ENCODE measurements at places on chromosomes 7 and 10.
A peak's percentile ranks its signal among the peaks of the same experiment; 100 is the strongest.

DNA sequence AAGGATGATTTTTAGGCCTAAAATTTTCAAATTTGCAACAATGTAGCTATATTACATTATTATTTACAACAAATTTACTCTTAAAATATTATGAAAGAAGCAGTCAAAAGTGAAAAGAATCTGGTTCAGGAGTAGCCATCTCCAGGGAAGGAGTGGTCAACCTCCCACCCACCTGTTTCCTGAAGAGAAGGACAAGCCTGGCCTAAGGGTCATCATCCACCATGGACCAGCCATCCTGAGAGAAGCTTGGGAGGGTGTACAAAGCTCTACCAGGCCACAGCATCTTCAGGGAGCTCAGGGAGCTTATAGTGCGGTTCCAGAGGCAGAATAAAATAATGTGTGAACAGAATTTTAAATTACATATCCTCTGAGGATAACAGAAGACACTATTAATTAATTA is 38.1 kb downstream of the COL1A2 start:
- DNase-seq = no peak

- no peak for DNase-seq
Measured at GRCh38 chr10:108902619-108903285, 1020.6 kb downstream of the XPNPEP1 start.

DNA sequence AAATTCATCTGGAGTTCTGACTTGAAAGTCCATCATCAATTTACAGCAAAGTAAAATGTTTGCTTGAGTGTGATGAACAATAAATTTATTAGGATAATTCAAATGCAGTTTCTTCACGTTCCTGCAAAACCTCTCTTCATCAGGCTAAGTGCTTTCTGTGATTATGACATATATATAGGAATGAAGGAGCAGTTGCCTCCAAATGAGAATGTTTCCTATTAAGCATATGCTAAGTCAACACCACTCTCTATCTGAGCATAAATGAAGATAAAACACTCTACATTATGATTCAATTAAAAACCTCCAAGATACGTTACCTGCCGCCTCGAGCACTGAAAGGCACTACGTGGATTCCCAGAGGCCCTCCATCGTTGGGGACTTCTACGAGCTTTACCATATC is 416.1 kb downstream of the PARD3 start:
- no peak for DNase-seq

DNA sequence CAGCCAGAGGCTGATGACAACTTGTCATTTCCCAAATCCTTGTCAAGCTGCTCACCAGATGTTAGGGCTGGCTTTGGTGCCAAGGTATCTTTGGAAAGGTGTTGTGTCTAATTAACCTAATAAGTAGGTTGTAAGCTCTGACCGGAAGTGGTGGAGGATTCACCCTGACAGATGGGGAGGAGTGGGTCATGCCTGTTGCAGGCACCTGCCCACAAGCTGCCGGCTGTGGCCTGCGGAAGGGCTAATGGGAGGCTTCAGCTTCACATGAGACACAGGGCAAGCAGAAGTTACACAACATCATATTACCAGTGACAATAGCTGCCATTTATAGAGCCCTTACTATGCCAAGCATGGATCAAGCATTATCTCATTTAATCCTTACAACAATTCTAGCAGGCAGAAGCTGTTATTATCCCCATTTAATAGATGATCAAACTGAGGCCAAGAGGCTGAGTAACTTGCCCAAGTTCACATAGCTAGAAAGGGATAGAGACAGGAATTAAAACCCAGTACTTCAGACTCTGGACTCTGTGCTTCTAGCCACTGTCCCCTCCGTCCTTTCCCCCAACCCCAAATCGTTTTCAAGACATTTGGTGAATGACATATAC is 63.1 kb upstream of the DUSP5 start:
- DNase-seq = no peak

GRCh38 chr10:114310346-114310745 is 71.3 kb downstream of the VWA2 start:
- DNase-seq = no peak

- DNase-seq = no peak
Measured at GRCh38 chr10:133154996-133155778, 4.8 kb upstream of the KNDC1 start.

DNA sequence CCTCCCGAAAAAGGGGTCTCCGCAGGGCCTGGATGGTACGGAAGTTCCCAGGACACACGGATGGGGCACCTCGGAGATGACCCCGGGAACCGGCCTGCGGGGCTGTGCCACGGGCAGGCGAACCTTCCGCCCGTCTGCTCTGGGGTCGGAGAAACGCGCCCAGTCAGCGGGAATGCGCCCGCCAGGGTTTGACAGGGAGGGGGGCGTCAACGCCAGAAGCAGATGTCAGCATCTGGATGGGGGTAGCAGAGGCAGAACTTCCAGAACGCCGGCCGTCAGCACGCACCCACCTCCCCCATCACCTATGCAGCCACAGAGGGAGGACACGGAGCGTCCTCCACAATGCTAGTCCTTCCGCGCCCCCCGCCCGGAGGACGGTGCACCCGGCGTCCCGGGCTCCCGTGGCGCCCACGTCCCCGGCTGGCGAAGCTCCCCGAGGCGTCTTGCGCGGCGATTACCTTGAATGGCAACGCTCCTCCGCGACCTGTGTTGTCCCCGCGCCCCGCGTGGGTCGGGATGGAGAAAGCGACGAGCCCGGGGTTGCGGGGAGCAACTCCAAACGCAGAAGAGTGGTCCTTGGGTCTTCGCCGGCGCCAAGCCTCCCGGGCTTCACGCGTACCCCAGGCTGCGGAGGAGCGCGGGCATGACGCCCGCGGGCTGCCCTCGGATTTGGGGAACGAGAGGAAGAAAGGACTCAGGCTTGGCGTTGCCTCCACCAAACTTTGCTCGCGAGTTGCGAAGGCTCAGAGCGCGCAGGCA is 561 bp downstream of the FGFR2 start:
- no peak for DNase-seq

DNA sequence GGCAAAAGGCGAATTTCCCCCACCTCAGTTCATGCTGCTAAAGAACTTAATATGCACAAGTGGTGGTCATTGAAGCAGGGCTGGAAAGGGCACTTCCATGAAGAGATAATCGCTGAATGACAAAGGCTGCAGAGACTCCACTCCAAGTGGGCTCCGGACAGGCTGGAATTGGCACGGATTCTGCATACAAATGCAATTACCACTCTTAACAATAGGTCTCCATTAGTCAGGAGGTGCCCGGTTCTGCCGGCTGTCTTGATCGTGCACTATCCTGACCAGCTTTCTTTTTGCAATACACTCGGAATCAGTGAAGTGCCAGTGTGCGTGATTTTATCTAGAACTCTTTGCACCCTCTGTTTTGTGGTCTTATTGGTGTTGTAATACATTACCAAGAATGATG is 49.7 kb downstream of the INSYN2A start:
- no peak for DNase-seq

DNA sequence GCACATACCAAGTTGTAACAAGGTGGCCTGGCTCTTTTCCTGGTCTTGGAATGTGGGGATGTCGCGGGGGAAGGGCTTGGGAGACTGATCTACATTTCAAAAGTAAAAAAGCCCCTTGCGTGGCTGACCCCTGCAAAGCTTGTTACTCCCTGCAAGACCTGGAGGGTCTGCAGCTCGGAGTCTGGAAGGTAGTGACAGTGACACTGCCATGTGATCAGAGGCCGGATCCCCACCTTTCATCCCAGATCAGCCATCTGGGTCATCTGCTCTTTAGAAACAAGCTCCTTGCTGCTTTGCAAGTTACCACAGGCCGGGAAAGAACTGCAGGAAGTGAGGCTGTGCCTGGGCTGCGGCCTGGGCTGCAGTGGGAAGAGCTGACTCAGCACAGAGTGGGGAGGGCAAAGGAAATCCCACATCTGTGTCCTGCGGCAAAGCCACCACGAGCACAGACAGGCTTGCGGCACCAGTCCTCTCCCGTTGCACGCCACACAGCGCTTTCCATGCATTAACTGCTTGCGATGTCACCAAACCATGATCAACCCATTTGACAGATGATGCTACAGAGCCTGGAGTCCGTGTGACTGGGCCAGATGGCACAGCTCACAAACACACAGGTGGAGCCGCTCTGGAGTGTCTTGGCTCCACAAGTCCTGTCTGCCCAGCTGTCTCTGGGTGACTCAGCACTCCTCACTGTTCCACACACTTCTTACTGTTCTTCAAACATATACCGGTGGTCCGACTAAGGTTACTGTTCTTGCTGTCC is 97.7 kb downstream of the SH3PXD2A start:
- peak; percentile 63 for DNase-seq

GRCh38 chr7:22759721-22760120 is 32.7 kb downstream of the IL6 start:
- no peak for DNase-seq

GRCh38 chr7:98301693-98302470 is 20.4 kb downstream of the BRI3 start:
- no peak for DNase-seq

DNA sequence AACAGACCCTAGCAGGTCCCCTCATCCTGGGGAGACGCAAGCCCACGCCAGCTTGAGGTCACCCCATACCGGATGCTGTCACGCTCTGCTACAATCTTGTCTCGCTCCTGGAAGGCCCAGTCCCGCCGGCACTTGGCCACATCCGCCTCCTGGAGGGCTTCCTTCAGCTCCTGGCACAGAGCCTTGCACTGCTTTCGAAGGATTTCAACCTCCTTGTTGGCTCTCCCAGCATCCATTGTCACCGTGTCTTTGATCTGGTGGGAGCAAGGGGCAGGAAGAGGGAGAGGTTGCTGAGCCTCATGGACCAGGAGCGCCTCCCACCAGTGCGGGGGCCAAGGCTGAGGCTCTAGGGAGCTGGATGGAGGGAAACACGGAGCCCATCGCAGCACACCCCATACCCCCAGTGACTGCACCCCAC is 90.9 kb downstream of the DLG5 start:
- no peak for DNase-seq

GRCh38 chr7:68288144-68288593 is 1291.5 kb downstream of the TYW1 start:
- no peak for DNase-seq

DNA sequence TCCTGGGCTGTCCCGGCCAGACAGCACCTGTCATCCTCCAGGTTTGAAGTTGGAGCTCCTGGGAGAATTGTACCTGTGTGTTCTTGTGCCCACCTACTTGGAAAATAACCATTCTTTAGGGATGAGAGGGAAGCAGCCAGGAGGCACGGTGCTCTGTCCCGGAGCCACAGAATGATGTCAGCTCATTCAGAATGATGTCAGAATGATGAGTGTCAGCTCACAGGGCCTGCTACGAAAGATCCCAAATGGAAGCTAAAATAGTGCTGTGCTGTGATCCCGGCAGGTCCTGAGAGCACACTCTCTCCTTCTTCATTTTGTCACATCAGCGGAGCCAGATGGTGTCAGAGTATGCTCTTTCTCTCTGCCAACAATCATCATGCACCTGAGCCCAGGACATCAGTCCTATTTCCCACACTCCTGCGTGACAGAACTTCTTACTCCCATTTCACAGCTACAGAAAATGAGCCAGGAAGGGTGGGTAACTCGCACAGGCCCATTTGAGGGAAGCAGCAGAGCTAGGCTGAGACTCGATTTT is 8.3 kb downstream of the ABCA13 start:
- DNase-seq = no peak

- DNase-seq = no peak
Measured at GRCh38 chr7:74157605-74158004, 16.6 kb upstream of the EIF4H start.

- DNase-seq = no peak
Measured at GRCh38 chr7:96827701-96828100, 118.1 kb upstream of the SEM1 start.

GRCh38 chr10:112738606-112739591 is 211.1 kb upstream of the TCF7L2 start:
- no peak for DNase-seq

- DNase-seq = no peak
Measured at GRCh38 chr10:34514290-34514689, 300.8 kb downstream of the PARD3 start.

GRCh38 chr7:6476596-6477317 is 29.0 kb upstream of the DAGLB start:
- DNase-seq = no peak

DNA sequence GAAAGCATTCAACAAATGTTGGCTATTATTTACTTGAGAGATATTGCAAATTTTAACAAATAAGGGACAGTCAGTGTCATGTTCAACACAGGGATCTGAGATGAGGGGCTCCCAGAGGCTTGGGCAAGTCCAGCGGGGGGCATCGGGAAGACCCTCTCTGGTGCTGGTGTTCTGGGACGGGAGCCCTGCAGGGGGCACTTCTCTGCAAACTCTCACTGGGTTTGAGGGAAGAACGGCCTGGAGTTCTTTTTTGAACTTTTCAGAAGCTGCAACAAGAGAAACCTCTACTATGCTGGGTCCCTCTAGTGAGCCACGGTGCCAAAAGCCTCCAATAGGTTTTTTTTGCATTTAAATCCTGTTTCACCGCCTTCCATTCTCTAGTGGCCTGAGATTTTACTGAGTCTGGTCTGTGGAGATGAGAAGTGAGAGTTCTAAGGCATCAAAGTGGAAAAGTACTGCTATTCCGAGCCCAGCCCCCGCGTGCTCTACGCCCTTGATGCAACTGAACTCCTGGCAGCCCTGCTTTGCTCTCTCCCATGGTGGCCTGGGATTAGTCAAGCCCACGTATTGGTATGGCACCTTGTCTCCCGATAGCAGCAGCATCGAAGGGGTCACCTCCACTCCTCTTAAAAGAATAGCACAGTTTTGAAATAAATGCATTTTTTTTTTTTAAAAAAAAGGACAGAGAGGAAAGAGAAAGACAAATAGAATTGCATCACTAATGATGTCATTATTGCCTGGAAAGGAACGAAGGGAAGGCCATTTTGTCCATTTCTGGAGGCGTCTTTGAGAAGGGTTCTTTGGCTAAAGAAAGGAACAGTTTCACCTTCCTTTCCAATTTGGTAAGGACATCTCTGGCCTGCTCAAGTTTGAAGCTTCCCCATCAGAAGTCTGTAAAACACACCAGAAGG is 43.5 kb downstream of the CLEC2L start:
- DNase-seq = no peak

DNA sequence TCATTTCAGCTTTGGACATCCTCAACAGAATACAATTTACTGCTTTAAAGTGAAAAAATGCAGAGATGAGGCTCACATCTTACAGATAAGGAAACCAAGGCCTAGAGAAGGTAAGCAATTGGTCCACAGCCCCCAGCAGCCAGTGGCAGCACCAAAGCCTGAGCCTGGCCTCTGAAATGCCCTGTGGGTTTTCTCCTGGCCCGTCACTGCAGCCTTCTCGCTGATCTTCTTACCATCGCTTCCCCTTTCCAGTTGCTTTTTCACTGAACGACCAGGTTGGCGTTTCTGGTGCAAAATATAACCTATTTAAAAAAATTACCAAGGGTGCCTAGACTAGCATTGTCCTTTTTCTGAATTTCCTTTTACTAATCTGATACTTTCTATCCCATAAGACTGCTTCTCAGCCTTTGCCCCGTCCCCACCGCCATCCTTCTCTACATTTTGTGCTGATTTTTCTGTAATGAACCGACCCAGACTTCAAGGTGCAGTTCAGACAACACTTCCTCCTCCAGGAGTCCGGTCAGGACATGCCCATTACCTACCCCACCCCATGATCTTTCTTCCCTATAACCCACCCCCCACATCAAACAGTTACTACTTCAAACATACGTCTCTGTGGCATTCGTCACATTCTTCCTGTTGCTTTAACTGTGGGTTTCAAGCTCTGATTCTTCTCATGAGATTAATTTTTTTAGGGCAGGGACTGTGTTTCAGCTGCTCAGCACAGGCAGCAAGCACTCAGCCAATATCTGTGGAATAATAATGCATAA is 289.4 kb downstream of the DNAJB6 start:
- DNase-seq = no peak
